ENCODE measurements at places on chromosomes 6 and 20.

GRCh38 chr6:124434421-124434820, 527.8 kb upstream of the RNF217 start:
- no peak for DNase-seq

DNA sequence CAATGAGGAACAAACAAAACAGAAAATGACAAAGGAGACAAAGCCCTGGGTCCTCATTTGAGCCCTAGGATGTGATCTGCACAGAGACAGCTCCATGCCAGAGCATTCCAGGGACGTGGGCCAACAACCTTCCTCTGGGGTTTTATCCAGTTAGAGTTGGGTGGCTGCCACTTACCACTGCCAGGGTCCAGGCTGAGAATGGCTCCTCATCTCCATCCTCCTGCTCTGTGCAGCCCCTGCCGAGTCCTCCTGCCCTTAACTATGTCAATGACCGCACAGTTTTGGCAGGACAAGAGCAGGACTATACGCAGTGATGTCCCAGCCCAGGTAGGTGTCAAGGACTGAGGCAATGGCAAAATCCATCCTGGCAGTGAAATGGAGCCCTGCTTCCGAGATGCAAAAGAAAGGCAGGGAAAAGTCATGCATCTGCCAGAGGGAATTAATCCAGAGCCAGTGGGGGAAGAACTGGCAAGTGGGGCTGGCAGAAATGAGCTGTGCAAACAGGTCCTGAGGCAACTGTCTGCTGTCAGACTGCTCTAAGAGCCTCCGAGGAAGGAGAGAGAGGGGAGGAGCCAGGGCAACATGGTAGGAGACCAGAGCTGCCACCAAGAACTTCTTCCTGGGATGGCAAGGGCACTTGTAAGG, 449.4 kb downstream of the PTPRT start:
- no peak for DNase-seq

GRCh38 chr20:48102076-48102787, 317.0 kb upstream of the SULF2 start:
- no peak for DNase-seq

- DNase-seq = no peak
Observed at GRCh38 chr6:76403064-76403463, 330.6 kb upstream of the IMPG1 start.

DNA sequence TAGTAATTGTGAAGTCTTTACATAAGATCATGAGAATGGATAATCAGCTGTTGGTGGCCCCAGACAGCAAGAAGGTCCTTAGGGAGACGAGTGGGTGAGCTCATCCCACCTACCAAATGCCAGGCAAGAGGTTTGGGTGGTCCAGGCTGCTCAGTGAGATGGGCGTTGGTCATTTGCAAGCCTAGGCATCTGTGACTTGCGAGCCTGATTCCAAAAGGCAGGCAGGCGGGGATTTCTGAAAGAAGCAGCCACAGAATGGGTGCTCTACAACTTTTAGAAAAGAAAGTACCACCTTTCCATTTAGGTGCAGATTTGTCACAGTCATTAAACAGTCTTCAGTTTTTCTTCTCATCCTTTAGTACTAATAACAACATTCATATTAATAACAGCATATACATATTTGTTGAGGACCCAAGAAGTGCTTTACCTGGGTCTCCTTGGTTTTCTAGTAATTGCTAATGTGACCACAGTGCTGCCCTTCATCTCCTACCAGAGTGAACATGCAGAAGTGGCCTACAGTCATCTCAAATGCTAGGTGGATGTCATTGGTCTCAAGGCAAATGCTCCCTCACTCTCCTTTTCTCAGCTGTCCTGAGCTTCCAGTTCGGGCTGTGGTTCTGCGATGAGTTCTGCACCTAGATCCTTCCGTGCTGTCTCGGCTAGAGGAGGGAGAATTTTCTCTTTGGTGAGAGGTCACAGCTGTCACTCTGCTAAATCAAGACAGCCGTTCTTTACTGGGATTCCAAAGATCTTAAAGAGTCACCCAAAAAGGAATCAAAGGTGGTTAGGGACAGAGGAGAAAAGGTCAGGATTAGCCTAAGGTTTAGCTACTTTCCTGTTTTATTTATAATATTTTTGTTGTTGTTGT, 2.7 kb downstream of the WRNIP1 start:
- DNase-seq = no peak

DNA sequence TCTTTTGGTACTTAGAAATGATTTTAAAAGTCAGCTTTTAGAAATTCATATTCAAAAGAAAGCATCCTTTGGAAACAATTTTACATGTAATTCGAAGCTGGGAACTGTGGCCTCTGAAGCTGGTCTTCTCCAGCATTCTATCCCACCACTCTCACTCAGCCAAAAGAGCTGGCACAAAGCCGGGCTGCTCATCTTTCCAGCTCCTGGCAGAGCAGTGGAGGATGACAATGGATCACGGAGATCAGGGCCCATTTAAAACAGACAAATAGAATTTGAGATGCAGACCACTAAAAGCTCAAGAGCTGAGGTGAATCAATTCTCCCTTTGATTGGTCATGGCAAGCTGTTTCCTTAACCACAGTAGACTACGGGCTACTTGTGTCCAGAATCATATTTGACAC, 60.6 kb downstream of the OTOR start:
- no peak for DNase-seq

DNA sequence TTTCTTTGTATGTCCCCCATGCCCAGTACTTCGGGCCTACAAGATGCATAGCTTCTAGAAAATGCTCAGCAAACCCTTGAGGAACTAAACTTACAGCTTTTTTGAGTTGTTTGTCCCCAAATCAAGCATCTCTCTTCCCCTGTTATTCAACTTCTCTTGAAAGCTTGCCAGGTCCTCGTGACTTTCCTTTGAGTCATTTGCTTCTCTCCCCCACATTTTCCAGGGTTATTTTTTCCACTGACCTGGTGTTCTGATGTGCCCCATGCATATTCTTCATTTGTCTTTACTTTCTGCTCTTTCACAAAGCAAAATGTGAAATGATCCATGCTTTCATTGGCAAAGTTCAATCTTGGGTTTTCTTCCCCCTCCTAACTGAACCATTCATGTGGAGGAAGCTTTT, 204.8 kb downstream of the TFAP2A start:
- no peak for DNase-seq

GRCh38 chr6:165770397-165771082, 107.5 kb upstream of the PDE10A start:
- no peak for DNase-seq

GRCh38 chr20:41308290-41308711, 9.2 kb downstream of the ZHX3 start:
- no peak for DNase-seq

DNA sequence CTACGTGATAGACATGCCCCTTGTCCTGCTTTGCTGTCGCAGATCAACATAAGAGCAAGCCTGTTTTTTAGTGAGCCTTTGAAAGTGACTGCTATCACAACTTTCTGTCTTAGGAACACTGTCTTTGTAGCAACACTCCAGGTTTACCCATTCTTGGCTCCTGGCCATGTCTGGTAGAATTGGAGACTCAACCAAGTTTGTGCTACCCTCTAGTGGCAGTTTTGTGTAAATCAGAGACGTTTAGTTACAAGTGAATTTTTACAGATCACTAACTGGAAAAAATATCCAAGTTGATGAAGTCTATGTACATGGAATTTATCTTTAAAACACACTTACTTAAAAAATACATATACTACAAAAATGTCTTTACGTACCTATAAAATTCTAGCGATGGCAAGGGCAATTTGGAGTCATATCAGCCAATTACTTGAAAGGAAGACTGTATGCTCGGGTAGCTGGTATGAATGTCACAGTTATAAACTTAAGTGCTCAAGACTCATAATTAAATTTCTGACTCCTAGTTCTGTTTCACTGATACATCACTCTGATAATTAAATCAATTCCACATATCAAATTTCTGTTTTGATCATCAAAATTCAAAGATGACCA, 101.4 kb downstream of the ADGB start:
- no peak for DNase-seq

- no peak for DNase-seq
Observed at GRCh38 chr6:25660512-25660911, 8.5 kb downstream of the SCGN start.

DNA sequence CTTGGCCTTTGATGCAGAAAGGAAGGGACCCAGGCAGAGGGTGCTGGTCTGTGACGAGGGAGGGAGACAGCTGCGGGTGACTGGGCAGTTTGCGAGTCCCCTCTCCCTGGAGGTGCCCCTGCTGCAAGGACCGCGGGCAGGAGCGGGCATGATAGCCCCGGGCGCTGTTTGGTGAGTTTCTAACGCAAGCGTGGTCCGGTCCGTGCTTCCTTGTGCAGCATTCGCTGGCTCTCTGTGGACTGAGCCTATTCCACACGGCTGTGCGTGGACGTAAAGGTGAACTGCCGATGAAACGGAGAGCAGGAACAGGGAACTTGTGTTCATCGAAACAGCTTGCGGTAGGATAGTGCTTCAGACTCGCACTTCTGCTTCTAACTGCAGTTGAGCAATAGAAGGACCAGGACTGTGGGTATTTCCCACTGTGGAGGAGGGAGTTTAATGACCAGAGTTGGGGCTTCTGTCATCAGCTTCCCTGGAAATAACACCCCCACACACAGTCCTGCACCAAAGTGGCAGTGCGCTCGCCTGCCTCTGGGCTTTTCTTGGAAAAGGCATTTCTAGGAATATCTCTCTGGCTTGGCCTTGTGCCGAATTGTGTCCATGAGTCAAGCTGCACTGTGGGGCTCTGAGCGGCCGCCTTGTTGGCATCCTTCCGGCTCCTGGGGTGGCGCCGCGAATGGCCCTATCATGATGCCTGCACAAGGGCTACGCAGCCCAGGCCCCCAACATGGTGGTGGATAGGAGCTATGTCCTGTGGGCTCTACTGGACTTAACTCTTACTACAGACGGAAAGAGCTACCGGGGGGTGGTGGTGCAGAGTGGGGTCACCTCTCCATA, 48.9 kb downstream of the DUSP22 start:
- DNase-seq = no peak

DNA sequence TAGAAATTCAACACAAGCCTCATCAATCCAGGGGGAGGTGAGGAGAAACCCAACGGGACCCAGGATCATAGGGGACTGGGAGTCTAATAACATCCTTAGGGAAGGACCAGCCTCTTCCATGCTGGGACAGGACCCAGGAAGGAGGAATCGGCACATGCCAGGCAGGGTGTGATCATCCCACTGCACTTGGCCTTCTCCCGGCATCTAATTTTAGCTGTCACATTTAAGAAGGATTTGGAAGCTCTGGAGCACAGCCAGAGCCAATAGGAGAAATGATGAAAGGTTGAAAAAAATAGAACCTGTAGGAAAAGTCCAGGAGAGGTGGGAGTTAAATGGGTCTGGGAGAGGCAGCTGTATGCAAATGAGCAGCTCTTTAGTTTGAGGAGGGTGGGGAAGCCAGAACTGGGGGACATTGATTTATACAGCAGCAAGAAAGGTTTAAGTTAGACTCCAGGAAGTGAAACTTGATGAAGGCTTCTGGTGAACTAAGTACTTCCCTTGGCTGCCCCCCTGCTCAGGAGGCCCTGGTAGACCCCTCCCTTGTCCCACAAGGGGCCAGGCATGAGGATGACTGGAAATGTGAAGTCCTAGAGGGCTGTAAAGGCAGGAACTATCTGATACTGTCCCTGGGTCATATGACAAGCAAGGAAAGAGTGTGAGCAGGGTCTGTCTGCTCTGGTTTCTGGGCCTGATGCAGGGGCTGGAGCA, 260.3 kb downstream of the LRFN2 start:
- no peak for DNase-seq

DNA sequence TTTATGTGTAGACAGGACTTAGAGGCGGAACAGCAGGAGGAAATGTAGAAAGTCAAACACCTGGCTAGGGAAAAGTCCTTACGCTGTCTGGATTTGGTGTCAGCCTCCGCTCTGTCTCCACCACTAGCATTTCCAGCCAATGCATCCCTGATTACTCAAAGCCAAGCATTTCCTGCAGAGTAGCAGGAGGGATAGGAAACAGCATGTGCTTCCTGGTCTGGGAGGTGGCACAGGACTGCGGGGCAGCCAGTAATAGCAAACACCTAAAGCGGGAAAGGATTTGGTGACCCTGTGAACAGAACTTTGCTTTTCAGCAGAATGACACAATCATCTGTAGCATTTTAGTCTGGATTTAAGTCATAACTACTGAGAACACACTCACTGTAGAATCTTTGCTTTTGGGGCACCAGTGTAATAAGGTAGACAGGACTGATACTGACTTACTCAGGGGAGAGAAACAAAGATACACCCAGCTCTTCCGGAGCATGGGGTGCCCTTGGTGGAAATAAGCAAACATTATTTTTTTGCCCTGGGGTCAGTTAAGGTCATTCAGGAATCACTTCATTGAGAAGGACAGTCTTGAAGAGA, 133.3 kb upstream of the AHI1 start:
- DNase-seq = no peak

GRCh38 chr20:47055699-47056369, 161.2 kb downstream of the EYA2 start:
- no peak for DNase-seq

DNA sequence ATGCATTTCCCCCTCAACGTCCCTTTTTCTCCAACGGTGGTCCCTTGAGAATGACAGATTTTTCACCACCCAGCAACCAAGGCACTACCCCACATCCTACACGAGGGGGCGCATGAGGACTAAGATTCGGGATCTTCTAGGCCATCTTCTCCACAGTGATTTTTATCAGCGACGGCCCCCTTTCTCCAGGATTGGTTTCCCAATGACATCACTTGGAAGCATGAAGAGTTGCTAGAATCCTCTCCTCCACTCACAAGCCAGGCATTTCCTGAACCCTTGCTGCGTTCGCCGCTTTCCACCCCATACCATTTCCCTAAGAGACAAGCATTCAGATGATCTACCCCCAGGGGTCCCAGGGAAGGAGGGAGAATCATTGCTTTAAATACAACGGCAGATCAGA, 252.0 kb downstream of the HIVEP2 start:
- DNase-seq = peak; percentile 31

- no peak for DNase-seq
Observed at GRCh38 chr20:3673221-3674070, 8.4 kb downstream of the ADAM33 start.

- DNase-seq = no peak
Observed at GRCh38 chr6:38027685-38028373, 208.3 kb downstream of the ZFAND3 start.

DNA sequence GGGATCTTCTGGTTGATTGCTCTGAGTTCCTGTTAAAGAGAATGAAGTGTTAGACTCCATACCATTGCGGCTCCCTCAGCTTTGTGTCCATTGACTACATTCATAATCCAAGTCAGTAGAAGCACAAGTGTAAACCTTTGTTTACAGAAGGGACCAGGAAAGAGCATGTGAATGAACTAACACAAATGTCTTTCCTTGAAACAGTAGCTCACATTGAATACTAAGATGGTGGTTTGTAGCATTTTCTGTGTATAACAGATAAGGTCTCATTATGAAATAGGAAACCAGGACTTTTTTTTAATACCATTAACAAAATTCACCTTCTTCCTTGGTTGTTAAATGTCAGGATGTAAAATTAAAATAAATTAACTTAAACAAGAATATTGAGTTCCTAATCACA, 8.4 kb downstream of the STXBP5 start:
- DNase-seq = no peak

Data from NK-92 treated with Interleukin-12 subunit alpha and Interleukin-12 subunit beta, amount 100 ng/mL, for 24 hours (cell line).